Left ventricle myocardium inferior (tissue), 1 donor: ENCODE measurements at places on chromosomes 12 and 14.

DNA sequence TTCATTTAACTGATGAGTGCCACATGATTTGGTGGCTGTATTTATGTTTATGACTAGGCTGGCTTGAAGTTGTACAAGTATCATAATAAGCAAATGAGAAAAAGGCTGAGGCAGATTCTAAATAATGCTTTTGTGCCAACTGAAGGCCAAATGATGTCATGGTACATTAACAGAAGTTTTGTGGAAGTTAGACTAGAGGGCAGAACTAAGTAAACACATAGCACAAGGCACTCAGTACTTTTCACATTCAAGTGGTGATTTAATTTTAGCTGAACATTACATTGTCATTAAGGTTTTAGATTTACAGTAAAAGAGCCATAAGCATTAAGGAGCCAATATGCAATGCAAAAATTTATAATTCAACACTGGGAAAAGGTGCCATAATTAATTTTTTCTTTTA lies 21.1 kb downstream of the PPP1CC start:
- DNase-seq: no peak

DNA sequence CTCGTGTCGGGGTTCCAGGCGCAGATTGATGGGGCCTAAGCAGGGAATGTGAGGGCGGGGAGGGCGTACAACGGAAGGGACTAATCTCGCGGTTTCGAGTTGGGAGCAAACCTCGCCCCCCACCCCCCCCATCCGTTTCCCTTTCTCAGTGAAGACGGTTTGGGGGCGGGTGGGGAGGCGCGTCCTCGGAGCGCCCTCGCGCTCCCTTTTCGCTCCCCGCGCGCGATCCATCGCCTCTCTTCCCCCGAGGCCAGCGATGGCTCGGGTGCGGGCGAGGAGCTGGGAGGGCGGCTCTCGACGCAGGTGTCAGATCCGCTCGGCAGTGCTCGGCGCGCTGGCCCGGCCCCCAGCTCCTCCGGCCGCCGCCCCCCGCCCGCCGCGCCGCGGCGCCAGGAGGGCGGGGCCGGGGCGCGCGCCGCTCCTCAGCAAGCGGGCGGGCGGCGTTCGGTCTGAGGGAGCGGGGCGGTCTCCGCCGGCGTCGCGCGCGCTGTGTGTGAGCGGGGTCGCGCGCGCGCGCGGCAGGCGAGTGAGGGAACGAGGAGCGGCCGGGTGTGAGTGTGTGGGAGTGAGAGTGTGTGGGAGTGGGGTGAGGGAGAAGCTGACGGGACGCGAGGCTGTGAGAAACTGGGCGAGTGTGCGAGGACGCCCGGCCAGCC lies at the start of gene RIMKLB:
Gene RIMKLB, plus strand, starts transcription at position 516 of the 656 bp plus-strand sequence. CDS start 15,876 bp downstream, outside the sequence.
- peak; percentile 88 for DNase-seq

- DNase-seq: peak; percentile 36
Observed at GRCh38 chr14:61188978-61189808, 91.9 kb downstream of the TMEM30B start.

- no peak for DNase-seq
Observed at GRCh38 chr14:103086771-103087342, 2.8 kb downstream of the LBHD2 start.

DNA sequence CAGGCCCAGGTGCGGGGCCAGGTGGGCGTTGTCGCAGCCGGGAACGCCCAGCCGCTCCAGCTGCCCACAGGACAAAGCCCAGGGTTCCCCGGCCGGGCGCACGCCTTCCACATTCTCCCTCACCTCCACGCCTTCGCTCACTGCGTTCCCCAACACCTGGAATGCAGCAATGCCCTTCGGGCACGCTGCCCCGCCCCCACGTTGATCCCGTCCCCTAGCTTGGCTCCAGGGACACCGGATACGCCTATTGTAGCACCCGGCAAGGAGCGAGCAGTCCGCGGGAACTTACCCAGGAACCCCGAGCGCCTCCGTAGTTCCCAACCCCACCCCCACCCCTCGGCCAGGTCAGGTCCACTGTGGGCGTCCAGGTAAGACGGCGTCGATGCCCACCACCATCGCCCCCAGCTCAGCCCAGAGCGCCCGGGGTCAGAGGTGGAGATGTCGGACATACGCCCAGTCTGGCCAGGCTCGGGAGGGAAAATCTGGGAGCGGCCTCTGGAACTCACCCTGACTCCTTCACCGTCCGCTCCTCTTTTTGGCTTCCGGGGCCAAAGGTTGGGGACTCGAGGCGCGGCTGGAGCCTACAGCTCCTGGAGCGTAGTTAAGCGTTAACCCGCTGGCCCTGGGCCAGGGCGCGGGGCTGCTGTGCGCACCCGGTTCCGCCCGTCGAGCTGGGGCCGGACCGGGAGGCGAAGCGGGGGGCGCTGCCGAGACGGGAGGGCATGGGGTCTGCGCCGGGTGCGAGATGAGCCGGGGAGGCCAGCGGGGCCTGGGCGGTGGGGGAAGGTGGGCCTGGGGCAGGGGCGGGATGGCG lies 594 bp upstream of the CEP170B start:
- peak; percentile 23 for DNase-seq

- DNase-seq: no peak
Observed at GRCh38 chr14:53147893-53148292, 5.2 kb downstream of the DDHD1 start.

GRCh38 chr12:107544937-107545336 lies 140.7 kb upstream of the PWP1 start:
- no peak for DNase-seq

DNA sequence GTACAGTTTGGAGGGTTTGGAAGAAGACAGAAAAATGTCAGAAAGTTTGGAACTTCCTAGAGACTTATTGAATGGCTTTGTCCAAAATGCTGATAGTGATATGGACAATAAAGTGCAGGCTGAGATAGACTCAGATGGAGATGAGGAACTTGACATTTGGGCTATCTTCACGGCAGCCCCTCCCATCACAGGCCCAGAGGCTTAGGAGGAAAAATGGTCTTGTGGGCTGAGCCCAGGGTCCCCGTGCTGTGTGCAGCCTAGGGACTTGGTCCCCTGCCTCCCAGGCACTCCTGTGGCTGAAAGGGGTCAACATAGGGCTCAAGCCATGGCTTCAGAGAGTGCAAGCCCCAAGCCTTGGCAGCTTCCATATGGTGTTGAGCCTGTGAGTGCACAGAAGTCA lies 79.0 kb downstream of the CMAS start:
- no peak for DNase-seq

- DNase-seq: no peak
Observed at GRCh38 chr12:128056136-128056801, 210.7 kb upstream of the TMEM132C start.

DNA sequence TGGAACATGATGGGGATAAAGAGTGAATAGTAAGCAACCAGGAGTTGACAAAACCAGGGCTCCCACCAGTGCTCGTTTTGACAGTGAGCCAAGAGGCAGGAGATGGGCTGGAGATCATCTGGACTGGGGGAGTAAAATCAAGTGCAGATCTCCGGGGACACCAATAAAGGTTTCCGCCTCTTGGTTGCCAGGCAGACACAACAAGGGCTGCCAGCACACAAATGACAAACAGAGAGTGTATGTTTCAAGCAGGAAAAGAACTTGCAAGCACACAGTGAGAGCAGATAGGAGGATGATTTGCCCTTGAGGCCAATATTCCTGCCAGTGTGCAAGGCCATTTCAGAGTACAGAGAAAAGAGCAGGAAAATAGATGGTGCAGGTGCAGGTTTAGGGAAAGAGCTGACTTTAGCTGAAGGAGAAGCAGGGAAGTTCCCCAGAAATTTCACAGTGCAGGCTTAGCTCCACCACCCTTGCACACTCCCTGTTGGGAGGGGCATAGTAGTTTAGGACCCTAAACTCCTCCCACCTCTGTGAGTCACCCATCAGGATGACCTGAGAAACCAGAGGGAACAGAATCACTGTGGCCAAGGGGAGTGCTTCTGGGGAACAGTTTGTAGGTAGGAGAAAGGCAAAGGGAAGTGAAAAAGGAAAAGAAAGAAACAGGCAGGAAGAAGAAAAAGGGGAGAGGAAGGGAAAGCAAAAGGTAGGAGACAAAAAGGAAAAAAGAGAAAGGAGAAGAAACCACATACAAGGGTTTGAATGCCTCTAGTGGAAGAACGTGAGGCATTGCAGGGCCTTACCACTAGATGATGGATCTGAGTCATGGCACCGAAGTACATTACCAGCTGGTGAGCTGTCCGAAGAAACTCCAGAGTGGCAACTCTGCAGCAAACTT lies 404.4 kb downstream of the SLC6A15 start:
- peak; percentile 28 for DNase-seq

DNA sequence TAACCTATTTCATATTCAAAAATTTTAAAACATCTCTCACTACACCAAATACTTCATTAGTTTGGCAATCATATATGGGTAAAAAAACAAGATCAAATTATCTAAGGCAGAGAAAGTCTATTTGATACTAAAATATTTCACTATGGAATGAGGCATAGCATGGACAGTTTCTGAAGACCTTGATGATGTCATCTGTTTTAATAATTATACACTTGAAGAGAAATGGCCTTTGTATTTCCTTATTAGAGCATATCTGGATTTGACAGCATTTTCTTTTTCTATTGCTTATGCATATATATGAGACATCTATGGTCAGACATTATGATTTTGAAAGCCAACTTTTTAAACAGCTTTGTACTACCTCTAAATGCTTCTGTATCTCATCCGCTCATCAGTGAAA lies 88.6 kb downstream of the DDHD1 start:
- no peak for DNase-seq

DNA sequence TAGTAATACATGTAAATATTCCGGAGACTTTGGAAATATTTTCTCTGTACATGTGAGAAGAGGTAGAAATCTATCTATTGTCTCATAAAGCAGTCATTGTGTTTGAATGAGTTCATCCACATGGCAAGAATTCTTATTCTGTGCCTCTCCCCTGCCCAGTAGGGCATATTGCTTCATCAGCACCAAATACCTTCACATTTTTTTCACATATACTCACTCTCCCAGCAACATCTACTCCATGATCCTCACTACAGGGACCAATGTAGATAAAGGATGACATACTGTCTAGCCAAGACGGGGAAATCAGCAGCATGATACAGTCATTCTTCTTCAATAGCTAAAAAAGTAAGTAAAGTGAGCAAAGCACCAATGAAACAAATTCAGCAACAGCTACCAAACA lies 1.3 kb upstream of the TAS2R14 start:
- no peak for DNase-seq

- no peak for DNase-seq
Observed at GRCh38 chr12:13311551-13311950, 115.0 kb downstream of the EMP1 start.

DNA sequence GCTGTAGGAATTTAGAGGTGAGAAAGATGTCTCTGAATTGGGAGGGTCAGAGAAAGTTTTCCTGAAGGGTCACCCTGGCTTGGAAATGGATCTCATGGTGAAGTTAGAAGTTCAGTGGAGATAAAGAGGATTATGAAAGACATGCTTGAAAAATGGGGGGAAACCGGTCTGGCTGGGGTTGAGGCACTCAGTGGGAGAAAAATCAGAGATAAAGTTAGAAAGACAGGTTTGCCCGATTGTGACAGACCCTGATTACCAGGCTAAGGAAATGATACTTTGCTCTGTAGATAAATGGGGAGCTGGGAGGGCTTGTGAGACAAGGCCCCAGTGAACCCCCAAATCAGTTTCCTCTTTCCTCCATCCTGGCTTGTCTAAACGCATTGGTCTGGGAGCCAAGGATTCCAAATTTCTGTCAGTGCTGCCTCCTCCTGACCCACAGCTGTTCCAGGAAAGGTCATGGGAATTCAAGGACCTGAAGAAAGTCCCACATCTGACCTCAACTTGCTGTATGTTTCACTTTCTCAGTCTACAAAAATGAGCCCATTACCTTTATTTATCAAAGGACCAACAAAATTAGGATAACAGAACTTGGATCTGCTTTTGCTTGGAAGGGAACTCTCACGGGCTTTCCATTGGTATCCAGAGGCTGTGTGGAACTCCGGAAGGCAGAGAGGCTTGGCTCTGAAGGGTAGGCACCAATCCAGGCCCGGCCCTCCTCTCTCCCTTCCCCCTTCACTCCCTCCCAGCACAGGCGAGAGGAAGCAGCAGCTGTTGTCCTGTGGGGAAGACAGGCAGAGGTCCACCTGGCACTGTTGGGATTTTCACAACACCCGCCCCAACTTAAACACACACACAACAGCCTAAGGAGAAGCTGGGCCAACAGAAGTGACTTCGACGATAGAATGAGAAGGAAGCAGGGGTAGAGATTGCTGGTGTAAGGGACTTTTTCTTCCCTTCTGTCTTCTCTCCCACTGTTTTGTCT lies 3.4 kb upstream of the RNASE7 start:
- peak; percentile 88 for DNase-seq

DNA sequence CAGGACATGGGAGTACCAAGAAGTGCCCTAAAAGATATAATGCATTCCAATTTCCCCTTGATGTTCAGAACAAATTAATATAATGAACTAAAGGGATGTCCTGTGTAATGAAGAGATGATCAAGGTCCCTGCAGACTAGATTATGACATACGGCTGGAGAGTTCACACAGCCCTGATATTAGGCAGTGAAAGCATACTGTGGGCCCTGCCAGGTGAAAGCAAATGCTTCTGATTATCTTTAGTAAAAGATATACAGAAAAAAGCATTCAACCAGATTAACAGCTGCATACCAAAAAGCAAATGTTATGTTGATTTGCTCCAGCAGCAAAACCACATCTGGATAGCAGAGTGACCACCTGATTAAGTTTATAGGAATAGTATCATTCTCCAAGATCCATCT lies 12.1 kb downstream of the HIGD1C start:
- no peak for DNase-seq

DNA sequence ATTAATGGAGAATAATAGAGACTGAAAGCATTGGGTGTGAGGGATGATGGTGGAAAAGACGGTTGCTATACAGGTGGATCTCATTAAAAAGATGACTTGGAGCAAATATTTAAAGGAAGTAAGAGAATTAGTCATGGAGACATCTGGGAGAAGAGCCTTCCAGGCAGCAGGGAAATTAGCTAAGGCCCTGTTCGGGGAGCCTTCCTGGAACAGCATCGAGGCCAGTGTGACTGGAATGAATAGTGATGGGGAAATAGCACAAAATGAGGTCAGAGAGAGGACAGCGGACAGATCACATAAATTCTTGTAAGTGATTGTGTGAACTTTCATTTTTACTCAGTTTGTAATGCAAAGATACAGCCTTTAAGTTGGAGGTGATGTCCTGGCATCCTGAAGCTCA lies 842.3 kb downstream of the SLC6A15 start:
- DNase-seq: no peak

DNA sequence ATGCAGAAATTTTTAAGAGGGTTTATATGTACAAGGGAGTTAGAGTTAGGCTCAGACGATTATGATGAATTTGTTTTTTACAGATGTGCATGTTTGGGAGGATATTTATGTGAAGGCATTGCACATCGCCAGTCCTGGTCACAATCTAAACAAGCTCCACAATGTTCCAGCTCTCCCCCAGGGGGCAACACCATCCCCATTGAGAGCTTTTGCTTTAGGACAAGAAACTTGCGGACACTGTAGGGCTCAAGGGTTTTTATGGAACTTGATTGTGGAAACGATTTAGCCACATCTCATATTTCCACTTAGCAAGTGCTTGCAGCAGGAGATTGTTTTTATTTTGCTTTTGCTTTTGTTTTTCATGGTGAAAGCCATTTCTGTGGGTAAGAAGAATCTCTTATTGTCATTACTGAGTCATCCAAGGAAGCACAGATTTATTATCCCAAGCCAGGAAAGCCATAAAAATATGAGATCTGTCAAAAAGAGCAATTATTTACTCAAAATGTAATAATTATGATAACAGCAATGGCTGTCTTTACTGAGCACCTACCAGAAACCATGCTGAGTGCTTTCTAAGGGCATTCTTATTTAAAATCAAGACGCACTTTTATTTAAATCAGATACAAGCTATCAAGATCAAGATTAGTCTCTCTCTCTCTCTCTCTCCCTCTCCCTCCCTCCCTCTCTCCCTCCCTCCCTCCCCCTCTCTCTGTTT lies 276.7 kb upstream of the SRRM4 start:
- no peak for DNase-seq
